ENCODE measurements at places on chromosomes 3 and 15.

GRCh38 chr15:42999201-42999779, 78.7 kb upstream of the TTBK2 start:
- DNase-seq = no peak

- no peak for DNase-seq
Measured at GRCh38 chr3:148845756-148846395, 18.3 kb downstream of the CPB1 start.

DNA sequence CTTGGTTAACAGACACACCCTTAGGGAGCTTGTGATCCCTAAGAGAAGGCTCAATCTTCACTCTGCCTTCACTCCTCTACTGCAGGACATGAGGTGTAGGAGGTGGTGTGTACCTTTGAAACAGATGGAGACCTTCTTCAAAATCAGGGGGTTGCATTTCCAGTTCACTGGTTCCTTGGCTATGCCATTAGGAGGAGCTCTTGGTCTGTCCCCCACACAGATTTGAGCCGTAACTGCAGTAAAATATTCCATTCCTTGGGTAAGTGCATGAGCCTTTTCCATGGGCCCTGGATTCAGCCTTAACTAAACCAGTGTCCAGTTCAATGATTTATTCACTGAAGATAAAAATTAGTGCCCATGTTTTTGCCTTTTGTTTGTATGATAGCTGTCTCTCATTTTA, 144.6 kb downstream of the MCTP2 start:
- no peak for DNase-seq

DNA sequence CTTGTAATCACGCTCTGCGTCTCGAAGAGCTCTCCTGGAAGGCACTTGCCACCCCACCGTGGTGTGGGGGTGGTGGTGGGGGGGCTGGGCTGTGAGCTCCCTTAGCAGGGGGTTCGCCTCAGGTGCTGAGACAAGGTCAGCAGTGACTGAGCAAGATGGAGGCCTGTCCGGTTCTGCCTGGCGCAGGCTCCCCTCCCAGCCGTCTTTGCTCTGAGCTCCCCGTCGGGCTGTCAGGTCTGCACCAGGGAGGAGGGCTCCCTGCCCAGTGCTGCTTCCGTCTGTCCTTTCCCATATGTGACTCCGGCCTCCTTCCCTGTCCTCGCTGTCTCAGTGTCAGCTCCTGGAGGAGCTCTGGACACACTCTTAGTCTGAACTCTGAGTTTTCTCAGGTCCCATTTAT, 80.0 kb downstream of the PLXNA1 start:
- DNase-seq = no peak

- DNase-seq = no peak
Measured at GRCh38 chr3:14286887-14287500, 108.4 kb downstream of the LSM3 start.

GRCh38 chr3:184305577-184305976, 6.5 kb downstream of the PSMD2 start:
- DNase-seq = no peak
